ENCODE measurements at places on chromosomes 5 and 9. TPM values are rescaled to one million over a fixed set of nuclear protein-coding genes. Genes with fewer than 3 reads are reported as not detected.
A peak's percentile ranks its signal among the peaks of the same experiment; 100 is the strongest.

GRCh38 chr9:81128701-81129100 lies 560.6 kb downstream of the TLE1 start:
- DNase-seq: no peak

- DNase-seq: no peak
Measured at GRCh38 chr5:169181814-169182213, 119.1 kb downstream of the SLIT3 start.

- no peak for DNase-seq
Measured at GRCh38 chr5:14739538-14739937, 75.0 kb downstream of the OTULIN start.

DNA sequence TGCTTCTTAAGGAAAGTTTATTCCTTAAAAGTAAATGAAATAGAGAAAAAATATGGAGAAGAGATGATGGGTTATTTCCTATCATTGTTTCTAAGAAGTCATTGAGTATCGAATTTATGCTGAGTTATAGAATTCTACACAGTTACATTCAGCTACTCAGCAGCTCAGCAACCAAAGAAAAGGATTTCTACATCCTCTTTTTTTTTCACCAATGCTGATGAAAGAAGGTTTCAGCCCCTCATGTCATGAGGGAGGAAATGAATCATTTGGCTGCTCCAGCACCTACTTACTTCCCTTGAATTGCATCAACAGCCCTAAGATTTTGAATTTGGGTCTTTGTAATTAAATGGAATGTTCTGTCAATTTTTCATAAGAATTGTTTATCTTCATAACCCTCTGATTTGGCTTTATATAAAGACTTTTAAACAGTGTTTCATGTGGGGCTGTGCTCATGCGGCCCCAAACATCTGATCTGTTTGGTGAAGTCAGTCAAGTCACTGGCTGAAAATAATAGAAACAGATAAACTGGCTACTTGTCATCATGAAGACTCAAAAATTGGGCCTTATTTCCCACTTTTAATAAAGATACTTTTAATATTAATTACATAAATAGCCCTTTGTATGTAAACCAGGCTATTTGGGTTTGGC lies 18.5 kb upstream of the SNX2 start:
- DNase-seq: no peak

DNA sequence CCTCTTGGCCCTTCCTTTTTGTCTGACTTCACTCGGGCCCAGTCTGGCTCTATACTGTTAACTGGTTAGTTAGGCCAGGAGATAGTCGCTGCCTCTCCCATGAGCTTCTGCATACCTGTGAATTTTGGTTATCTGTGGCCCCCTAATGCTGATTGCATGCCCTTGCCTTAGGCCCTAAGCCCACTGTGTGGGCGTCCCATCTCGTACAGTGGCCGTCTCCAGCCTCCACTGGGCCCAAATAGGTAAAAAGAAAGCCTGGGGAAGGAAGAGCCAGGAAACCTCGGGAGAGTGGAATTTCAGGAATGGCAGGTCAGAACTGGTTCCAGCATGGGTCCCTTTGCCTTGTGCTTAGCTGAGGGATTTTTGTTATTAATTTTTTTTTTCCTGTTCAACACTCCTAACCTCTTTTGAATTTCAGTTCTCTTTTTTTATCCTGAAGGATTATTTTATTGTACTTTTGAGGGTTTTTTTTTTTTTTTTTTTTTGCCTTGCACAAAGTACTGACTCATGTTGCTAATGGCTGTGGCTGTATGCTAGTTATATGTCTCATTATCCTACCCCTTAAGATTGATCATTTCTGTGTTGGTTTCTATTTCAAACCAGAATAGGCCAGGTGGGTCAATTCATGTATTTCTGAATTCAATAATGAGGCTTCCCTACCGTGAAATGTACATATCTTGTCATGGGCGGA lies 3.4 kb downstream of the PRRC2B start:
- DNase-seq: no peak

- peak; percentile 69 for DNase-seq
Measured at GRCh38 chr5:198516-199196, 7.4 kb downstream of the LRRC14B start.

- no peak for DNase-seq
Measured at GRCh38 chr5:154937186-154937717, 759 bp downstream of the GEMIN5 start.

- no peak for DNase-seq
Measured at GRCh38 chr9:78363221-78363620, 66.3 kb downstream of the PSAT1 start.

DNA sequence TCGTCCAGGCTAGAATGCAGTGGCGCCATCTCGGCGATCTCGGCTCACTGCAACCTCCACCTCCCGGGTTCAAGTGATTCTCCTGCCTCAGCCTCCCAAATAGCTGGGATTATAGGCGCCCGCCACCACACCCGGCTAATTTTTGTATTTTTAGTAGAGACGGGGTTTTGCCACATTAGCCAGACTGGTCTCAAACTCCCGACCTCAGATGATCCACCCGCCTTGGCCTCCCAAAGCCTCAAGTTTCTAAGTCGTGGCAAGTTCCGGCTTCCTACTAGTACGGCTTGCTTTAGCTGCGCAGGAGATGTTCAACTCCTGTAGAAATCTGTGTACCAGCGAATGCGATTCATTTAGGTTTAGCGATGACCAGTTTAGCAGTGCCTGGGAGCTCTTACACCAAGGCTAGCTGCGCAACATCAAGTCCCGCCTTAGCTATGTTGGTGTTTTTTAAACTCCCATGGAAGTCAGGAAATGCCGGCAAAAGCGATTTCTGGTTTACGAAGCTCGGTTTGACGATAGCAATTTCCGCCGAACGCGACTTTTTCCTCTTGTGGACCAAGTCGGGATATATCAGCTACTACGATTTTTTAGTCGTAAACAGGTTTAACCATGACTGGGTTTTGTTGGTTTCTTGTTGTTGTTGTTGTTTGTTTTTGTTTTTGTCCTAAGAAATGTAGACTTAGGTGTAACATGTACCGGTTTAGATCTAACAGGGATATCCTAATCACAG lies 46.4 kb downstream of the ANXA2R start:
- peak; percentile 88 for DNase-seq

DNA sequence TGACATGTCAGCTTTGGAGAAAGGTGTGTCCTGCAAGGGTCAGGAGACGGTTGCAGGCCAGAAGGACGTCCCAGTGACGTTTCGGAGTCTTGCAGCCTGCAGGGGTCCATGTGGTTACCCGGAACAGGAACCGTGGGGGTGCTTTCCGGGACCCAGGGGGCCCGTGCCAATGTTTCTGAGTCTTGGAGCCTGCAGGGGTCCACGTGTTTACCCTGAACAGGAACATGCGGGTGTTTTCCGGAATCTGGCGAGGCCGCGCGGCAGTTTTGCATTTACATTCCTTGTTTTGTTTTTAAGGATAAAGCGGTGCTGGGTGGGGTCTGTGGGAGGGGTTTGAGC lies 30.6 kb downstream of the NKD2 start:
- DNase-seq: no peak

DNA sequence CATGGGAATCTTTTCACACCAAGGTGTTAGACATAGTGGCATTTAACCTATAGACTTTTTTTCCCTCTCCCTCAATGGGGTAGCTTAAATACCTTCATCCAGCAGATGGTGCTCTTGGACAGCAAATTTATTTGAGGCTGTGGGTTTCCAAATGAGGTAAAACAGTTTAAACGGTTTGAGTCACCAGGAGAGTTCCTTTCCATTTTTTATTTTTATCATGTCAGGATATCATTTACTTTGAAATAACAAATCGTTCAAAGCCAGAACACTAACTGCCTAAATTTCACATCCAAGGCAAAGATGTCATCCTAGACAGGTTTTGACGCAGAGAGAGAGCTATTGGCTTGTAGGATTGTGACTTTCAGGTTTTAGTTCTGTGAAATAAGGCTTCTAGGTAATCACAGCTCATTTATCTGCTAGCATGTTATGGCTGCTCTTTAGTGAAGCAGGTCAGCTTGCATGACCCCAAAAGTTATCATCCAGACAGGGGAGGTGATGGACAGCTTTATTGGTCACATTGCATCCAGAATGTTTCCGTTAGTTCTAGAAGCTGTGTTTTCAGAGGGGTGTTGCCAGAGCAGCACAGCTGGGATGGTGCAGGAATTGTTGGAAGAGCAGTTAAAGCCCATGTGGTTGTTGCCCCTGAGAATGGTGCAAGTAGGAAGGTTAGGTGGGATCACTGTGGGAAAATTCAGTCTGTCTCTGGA lies 69.8 kb downstream of the KDM4C start:
- DNase-seq: no peak

GRCh38 chr5:178450121-178451028 lies 139.8 kb downstream of the COL23A1 start:
- peak; percentile 68 for DNase-seq

DNA sequence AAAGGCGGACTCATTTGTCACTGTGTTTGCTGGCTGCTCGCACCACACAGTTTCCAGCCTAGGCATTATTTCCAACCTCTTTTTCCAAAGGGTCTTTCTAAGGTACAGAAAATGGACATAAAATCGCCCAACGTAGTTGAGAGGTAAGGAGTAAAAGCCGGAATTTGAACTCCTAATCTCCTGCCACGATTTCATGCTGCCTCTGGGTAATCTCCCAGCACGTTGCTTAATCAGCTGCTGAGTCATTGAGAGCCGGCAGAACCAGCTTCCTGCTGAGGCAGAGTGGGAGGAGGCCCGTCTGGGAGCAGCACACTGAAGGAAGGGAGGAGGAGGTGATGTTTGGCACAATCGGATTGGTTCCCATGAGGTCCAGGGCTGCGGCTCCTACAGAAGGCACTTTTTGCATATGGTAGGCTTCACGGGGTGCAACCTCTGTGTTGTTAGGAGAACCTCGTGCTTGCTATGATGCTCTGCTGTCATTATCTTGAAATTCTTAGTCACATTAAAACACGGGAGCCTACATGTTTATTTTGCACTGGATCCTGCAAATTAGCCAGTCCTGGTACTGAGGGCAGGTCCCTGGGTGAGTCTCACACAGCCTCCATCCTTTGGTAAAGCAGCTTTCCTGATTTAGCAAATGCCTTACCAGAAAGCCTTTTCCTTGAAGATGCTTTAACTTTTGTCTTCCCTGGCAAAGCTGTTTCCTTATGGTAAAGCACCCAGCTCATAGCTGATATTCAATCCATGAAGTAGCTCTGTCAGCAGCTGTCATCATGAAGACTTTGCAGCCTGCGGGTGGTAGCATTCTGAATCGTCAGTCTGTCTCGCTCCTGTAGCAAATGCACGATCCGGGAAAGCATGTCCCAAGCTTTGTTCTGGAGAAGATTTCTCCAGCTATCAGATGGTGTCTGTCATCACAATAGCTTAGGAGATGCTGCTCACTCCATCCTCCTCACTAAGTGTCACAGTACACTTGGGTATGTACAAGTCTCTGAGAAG lies 191.6 kb upstream of the MSX2 start:
- DNase-seq: no peak

DNA sequence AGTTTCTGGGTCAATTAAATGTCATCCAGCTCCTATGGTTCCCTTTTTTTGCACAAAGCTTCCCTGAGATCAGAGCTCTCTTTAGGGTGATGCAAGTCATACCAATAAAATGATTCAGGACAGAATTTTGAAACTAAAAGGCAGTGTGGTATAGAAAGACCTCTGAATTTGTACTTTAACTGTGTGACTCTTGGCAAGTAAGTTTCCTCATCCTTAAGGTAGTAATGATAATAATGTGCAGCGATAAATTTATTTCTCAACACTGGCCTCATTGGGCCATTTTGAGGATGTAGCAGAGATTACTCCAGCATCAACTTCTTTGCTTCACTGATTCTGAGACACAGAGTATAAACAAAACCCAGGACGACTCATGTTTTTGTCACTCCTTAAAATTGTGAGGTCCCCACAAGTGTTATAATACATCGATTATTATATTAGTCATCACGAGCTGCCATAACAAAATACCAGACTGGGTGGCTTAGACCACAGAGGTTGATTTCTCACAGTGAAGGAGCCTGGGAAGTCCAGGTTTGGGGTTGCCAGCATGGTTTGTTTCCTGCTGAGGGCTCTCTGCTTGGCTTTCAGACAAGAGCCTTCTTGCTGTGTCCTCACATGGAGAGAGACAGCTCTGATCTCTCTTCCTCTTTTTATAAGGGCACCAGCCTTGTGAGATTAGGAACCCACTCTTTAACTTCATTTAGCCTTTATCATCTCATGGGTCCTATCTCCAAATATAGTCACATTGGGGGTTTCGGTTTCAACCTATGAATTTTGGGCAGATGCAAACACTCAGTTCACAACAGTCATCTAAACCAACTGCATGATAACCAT lies 293.0 kb downstream of the ZNF608 start:
- DNase-seq: no peak

DNA sequence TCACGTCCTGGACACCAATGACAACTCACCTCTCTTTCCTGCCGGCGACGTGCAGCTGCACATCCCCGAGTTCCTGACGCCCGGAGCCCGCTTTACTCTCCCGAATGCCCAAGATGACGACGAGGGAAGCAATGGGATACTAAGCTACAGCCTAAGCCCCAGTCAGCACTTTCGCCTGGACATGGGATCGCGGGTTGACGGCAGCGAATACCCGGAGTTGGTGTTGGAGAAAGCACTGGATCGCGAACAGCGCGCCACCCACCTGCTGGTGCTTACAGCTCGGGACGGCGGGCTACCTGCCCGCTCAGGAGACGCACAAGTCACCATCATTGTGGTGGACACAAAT lies 1.1 kb downstream of the PCDHAC1 start:
- no peak for DNase-seq

GRCh38 chr9:96067600-96067999 lies 192.1 kb downstream of the ERCC6L2 start:
- DNase-seq: no peak

- no peak for DNase-seq
Measured at GRCh38 chr9:92026206-92027002, 76.4 kb upstream of the ROR2 start.

DNA sequence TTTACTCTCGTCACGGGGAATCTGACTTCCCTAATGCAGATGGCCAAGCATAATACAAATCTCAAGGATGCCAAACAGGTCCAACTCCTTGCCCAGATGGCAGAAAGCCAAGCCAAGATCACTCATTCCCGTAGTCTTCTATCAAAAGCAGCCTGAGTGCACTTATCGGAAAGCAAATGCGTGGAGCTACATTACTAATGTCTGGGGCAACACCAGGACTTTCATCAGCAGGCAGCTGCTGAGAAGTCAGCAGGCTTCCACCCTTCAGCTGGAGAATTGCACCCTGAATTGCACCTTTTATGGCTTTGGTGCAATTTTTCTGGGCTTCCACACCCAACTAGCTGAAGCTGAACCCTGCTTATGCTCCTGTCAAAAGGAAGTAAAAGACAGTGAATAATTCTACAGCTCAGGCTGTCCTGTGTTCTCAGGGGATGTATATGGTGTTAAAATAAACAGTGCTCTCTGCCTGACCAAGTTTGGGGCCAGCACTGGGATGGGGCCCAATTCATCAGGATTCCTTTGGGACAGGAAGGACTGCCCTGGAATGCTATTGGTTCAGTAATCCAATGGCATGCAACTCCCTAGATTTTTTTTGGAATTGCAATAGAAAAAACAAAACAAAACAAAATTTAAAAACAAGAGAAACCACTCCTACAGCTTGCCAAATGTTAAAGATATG lies 92.6 kb downstream of the DPYSL3 start:
- no peak for DNase-seq

- no peak for DNase-seq
Measured at GRCh38 chr5:68067976-68068603, 147.5 kb upstream of the PIK3R1 start.

- DNase-seq: no peak
Measured at GRCh38 chr9:131198041-131198715, 72.8 kb downstream of the NUP214 start.

OR1J2 gene
- not detected for polyA plus RNA-seq

ADGRV1 gene
- 0.09 TPM for polyA plus RNA-seq

PROB1 gene
- 0.33 TPM for polyA plus RNA-seq
